K562 (cell line): ENCODE measurements at places on chromosomes 1 and 21. TPM values are rescaled to one million over a fixed set of nuclear protein-coding genes. Genes with fewer than 3 reads are reported as not detected.

GRCh38 chr21:31503467-31503866 is 156.0 kb upstream of the SOD1 start:
- no peak for DNase-seq

FAM20B gene
- 25.5 and 29.2 TPM in 2 replicates for polyA plus RNA-seq

TNN gene
- polyA plus RNA-seq, result 0.12 TPM in 1 of 2 replicates, not detected in the other

- no peak for DNase-seq
These were observed 71.6 kb downstream of the RERE start for GRCh38 chr1:8745749-8746390.

DNA sequence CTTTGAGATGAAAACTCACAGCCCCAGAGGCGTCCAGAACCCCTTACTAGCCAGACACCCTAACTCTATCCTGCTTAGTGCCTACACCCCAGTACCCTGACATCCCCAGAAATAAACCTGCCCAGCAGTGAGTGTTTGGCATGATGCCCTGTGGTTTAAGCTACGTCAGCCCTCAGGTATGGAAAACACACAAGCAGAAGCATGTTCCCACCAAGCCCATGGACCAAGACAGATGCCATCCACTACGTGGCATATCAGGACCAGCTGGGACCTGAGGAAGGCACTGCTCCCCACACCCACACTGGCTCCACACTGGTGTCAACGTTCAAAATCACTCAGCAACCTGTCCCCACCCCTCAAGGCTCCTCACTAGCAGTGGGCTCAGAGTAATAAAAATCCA is 116.4 kb downstream of the SYT2 start:
- no peak for DNase-seq

GRCh38 chr1:172826096-172826741 is 167.3 kb downstream of the FASLG start:
- peak; percentile 35 for DNase-seq

GRCh38 chr21:32314806-32315205 is 16.2 kb downstream of the MRAP start:
- no peak for DNase-seq

AMIGO1 gene
- 0.45 and 0.71 TPM in 2 replicates for polyA plus RNA-seq

DNA sequence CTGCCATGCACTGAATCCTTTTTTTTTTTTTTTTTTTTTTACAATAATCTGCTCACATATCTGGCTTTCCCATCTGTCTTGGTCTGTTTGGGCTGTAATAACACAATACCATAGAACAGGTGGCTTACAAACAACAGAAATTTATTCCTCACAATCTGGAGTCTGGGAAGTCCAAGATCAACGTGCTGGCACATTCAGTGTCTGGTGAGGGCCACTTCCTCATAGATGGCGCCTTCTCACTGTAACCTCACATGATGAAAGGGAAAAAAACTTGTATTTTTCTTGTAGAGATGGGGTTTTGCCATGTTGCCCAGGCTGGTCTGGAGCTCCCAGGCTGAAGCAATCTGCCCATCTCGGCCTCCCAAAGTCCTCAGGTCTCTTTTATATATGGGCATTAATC is 13.0 kb upstream of the PARP1 start:
- no peak for DNase-seq

TTC24 gene
- polyA plus RNA-seq, result not detected in 2 replicates

ANGPTL3 gene
- not detected in 2 replicates for polyA plus RNA-seq

DNA sequence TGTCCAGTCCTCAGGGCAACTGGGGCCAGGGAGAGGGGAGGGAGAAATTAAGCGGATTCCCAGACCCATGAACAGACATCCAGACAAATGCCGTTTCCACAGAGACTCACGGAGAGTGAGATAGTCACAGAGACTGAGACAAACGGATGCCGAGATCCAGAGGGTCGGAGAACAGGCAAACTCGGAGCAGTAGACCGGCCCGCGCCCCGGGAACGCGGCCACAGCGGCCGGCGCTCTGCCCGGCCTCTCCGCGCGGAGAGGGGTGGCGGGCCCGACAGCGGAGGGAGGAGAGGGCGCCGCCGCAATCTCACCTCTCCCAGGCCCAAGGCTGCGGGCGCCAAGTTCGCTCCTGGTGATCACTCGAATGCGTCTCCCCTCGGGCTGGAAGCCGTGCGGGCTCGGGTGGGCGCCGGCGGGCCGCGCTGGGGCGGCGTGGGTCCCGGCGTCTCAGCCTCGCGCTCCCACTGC is 831 bp upstream of the FOXD2 start:
- DNase-seq, result no peak

SH3BGR gene
- polyA plus RNA-seq, result 25.6 and 76.6 TPM in 2 replicates

GRCh38 chr1:225835856-225836255 is 25.9 kb downstream of the EPHX1 start:
- no peak for DNase-seq

SASS6 gene
- polyA plus RNA-seq, result 14.9 and 18.5 TPM in 2 replicates

DNA sequence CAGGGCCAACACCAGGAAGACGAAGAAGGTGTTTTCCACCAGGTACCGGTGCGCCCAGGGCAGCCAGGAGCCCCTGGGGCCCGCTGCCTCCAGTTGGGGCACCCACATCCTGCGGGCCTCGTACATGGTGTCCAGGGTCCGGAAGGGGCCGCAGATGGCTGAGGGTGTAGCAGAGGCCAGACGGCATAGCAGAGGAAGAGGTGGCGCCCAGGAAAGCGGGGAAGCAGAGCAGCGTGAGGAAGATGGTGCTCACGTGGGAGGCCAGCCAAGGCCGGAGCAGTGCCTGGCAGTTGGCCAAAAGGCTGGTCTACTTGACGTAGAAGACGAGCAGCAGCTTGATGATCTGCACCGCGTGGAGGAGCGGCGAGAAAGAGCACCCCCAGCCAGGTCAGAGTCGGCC is 40.4 kb downstream of the ZNF691 start:
- DNase-seq, result no peak

PRR9 gene
- polyA plus RNA-seq, result 0.25 TPM in 1 of 2 replicates, not detected in the other

GRCh38 chr1:60898987-60899386 is 183.4 kb upstream of the NFIA start:
- DNase-seq, result no peak

SEC16B gene
- not detected in 2 replicates for polyA plus RNA-seq

HHIPL2 gene
- polyA plus RNA-seq, result 0.60 and 1.1 TPM in 2 replicates

SPRR3 gene
- not detected in 2 replicates for polyA plus RNA-seq

DNA sequence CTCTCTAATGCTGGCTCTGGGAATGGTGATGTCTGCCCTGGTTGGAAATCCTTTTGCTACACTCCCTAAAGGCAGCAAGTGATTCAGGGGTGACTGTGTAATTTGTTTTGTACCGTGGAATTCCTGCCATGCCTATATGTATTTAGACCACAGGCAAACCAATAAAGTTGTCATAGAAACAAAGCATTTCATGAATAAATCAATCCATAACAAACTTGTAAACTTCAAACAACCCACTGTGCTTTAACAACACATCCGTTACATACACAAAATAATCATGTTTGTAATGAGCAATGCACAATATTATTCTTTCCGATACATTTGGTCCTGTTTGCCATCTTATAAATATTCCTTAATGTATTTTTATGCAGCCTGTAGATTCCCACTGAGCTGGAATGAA is 330.3 kb upstream of the SNX7 start:
- no peak for DNase-seq

SLFNL1 gene
- polyA plus RNA-seq, result 0.05 and 0.12 TPM in 2 replicates

- DNase-seq, result no peak
These were observed 10.3 kb downstream of the TTC34 start for GRCh38 chr1:2791027-2791760.

TTC22 gene
- 0.23 TPM in 1 of 2 replicates, not detected in the other for polyA plus RNA-seq

DNA sequence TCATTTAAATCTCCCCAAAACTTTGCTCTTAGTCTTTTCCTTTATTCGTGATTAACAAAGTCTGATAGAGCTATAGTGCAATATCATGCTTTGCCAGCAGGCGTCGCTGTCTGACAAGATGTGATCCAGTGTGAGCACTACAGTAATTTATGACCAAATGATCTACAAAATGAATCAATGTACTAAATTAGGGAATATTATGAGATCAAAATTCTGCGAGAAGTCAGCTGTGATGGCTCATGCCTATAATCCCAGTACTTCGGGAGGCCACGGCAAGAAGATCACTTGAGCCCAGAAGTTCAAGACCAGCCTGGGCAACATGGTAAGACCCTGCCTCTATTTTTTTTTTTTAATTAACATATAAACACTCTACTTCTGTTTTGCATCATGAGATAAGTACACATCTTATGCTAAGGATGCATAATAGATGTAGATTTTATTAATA is 3.6 kb upstream of the SPSB1 start:
- peak; percentile 57 for DNase-seq

DNA sequence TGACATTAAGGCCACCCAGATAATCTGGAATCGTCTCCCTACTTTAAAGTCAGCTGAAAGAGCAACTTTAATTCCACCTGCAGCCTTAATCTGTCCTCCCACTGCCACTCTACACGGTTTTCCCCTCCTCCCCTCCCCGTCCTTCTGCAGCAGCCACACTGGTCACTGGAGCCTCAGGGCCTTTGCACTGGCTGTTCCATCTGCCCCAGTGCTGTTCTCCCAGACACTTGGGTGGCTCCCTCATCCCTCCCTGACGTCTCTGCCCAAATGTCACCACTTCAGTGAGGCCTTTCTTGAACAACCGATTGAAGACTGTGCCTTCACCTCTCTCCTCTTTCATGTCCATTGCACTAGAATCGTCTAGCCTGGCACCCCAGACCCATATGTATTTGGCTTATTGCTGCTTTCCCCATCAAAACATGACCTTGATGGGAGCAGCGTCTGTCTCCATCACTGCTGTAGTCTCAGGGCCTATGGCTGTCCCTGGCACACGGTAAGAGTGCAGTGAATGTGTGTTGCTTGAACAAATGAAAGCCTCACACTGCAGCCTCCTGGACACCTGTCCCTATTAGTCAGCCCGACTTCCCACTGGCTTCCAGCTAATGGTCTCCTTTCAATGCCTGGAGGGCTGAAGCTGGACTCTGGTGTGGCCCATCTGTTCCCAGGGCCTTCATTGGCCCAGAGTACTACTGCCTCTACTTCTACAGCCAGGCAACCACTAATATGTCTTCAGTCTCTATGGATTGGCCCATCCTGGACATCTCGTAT is 10.6 kb upstream of the PRDM16 start:
- DNase-seq, result no peak

FHAD1 gene
- 1.7 and 1.9 TPM in 2 replicates for polyA plus RNA-seq

USH2A gene
- not detected in 2 replicates for polyA plus RNA-seq

GRCh38 chr1:229579059-229579673 is 20.7 kb upstream of the ABCB10 start:
- no peak for DNase-seq

DNA sequence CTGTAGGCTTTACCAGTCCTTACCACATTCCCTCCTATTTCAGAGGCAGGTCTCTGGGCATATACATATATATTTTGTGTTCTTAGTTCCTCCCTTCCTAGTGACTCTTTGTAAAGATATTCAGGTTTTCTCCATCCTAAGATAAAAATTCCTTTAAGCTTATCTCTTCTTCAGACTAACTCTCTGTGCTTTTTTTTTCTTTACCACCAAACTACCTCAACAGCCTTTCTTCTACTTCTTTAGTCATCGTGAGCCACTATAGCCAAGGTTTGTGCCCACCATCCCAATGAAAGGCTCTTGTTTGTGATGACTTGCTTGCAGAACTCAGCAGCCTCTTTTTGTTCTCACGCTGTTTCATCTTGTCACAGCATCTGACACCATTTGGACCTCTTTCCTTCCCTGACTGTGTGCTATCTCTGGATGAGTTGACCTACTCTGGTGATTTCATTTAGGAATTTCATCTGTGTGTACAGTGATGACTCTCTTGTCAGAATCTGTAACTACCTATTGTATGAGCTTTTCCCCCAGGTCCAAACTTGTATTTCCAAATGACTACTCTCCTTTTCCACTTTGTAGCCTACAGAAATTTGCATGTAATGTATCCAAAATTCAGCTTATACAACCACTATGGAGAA is 59.0 kb upstream of the MACF1 start:
- DNase-seq, result no peak

DNA sequence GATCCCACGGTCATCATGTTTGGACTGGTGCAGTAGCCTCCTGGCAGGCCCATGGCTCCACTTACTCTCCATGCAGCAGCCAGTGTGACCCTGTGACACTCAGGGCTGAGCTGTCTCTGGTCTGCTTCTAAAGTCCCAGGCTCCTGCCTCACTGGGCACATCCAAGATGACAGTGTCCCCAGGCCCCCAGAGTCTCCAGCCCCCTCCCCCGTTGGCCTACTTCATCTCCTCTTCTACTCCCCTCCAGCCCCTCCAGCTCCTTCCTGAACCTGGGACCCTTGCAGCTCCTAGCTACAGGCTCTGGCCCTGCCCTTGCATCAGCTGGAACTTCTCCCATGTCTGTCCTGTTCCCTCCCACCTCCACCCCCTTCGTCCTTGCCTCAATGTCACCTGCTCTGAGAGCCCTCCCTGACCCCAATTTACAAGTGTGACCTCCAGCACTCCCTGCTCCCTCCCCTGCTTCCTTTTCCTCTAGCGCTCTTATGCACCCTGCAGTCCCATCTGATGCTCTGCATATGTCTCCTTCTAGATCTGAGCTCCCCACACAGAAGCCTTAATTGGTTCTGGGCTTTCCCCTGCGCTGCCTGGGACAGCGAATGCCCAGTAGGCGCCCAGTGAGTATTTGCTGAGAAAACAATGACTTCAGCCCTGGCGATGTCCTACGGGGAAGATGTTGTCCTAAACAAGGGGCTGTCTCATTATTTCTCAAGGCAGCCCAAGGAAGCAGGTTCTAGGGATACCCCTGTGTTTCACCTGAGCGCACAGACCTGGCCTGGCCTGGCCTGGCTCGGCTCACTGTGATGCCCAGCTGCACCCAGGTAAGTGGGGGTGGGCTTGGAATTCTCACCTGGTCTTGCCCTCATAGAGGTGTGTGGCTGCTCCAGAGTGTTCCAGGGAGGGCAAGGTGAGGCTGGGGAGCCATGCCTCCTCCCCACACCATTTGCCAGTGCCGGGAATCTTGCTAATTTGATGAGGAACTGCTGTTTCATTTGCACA is 600.6 kb downstream of the PTPRU start:
- no peak for DNase-seq

OR4F29 gene
- 0.07 and 0.28 TPM in 2 replicates for polyA plus RNA-seq

PCAT6 gene
- polyA plus RNA-seq, result 0.13 and 1.0 TPM in 2 replicates

GRCh38 chr1:212030936-212031528 is 4.3 kb downstream of the INTS7 start:
- peak; percentile 24 for DNase-seq

- DNase-seq, result no peak
These were observed 58.5 kb upstream of the C1orf87 start for GRCh38 chr1:60132108-60132507.

- DNase-seq, result no peak
These were observed 55.9 kb upstream of the WASF2 start for GRCh38 chr1:27545876-27546275.

MTHFR gene
- polyA plus RNA-seq, result 57.3 and 72.7 TPM in 2 replicates

LRRC52 gene
- not detected in 2 replicates for polyA plus RNA-seq

DNA sequence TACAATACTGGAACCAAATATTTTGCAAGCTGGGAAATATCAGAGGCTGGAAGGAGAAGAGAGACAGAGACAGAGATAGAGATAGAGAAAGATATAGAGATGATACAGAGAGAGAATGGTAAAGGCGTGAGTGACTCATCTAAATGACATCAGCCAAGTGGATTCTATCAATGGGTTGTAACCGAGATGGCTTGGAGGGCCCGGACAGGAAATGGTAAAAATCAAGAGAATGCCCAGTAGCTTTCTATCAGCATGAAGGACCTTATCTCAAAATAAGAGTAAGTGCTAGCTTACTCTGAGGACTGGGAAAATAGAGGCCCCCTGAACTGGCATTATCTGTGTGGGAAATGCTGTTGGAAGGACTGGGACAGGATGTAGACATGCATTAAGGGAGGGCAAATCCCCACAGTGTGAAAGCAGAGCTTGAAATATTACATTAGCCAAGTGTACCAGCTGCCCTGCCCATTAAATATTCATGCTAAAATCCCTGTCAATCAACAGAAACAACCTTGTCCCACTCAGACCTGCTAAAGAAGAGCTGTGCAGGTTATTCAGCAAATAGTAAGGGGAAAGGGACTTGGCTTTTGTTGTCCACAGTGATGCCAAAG is 76.6 kb upstream of the ZNF644 start:
- no peak for DNase-seq
